ENCODE measurements at places on chromosomes 12 and 14.

- DNase-seq = no peak
These were observed 837 bp upstream of the STX2 start for GRCh38 chr12:130839770-130840404.

- DNase-seq = no peak
These were observed 269.9 kb upstream of the PLEKHG7 start for GRCh38 chr12:92432724-92433441.

- no peak for DNase-seq
These were observed 24.5 kb upstream of the TSPAN11 start for GRCh38 chr12:30902001-30902400.

DNA sequence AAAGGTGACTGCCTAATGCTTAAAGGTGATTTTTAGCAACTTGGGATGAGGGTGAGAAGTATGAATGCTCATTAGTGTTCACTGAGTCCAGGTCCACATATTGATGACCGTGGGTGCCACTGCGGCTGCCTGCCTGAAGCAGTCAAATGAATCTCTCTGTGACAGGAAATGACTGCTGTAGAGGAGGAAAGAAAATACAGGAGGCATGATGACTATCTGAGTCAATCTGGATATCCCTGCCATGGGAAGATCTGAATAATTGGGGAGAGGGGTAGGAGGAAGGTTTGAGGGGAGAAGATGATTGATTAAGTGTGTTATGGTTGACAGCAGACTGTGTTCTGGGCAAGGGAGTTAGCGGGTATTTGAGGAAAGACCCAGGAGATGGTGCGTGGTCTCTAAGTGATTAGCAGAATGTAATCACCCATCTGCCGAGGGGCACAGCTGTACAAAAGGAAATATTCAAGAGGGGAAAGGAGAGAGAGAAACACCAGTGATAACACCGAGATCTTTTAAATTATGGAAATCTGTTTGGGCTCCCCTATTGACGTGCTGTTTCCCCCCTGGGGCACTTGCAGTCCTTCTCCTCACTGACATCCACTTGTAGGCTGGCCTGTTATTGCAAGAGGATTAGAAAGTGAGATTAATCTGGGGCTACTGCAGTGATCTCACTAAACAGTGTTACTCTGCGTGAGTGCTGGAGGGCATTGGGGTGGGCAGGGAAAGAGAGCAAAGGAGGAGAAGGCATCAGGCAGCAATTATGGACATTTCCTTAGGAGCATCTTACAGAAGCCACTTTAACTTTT, 97.7 kb downstream of the AKAP6 start:
- no peak for DNase-seq

DNA sequence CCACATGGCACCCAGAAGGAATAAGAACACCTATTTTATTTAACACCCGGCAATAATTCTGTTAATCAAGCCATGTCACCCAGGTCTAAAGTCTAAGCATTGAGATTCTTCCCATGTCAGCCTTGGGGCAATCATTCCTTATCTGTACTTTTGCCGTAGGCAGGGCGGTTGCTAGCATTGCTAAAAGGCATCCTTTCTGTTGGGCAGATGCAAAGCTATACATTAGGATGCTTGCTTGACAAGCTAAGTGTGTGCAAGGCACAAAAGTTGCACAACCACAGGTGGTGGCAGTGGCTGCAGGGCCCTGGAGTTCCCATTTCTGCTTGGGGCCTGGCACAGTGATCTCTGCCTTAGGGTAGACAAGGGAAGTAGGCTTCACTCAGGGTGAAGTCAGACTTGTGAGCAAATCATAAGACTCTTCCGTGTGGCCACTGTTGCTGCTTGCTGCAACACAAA, 12.5 kb upstream of the GALNT6 start:
- no peak for DNase-seq
